ENCODE measurements at places on chromosomes 12 and 14. TPM values are rescaled to one million over a fixed set of nuclear protein-coding genes. Genes with fewer than 3 reads are reported as not detected.

GRCh38 chr12:123111498-123112165 is 39.3 kb downstream of the PITPNM2 start:
- peaks cover 8% of the 10 kb centered on the region for H3K36me3 ChIP-seq
- H3K27me3 ChIP-seq: no peaks in the 10 kb centered on the region
- H3K27ac ChIP-seq: no peak overlapping the region
- H3K4me3 ChIP-seq: no peak overlapping the region
- no peak for DNase-seq

GRCh38 chr12:92194561-92194960 is 48.9 kb upstream of the BTG1 start:
- no peak overlapping the region for H3K4me3 ChIP-seq
- H3K27me3 ChIP-seq: no peaks in the 10 kb centered on the region
- no peaks in the 10 kb centered on the region for H3K36me3 ChIP-seq
- H3K4me1 ChIP-seq: no peaks in the 10 kb centered on the region
- no peak for DNase-seq

DNA sequence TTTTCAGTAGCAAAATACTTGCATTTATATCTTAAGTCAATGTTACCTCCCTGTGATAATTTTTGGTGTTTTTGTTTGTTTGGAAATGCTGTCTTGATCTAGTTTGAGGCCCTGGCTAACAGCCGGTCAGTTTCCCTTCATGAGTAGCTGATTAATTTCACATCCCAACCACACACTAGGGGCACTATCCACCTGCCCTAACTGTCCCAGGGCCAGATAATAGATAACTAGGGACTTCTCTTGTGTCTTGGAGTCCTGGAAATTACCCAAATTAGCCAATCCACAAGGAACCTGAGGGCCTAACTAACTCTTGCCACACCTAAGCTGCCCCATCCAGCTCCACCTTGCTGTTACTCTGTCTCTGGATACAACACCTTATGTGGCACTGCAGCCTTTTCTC is 399.9 kb downstream of the FOXG1 start:
- no peak for DNase-seq
- no peaks in the 10 kb centered on the region for H3K36me3 ChIP-seq
- no peaks in the 10 kb centered on the region for H3K27me3 ChIP-seq

DNA sequence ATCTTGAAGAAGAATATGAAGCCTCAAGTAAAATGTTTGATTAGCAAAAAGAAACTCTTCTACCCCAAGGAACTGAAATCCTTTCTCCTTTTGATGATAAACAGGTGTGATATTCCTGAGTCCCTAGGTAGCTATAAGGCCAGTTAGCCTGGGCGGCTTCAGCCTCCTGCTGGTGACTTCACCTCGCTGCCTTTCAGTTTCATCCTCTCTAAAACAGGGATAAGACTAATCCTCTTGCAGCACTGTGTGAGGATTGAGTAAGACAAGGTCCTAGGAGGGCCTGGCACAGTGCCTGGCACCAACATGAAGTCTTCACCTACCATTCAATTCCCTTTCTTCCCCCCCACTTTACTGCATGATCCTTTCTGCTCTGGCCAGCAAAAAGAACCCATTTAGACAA is 42.1 kb downstream of the CIT start:
- H3K4me3 ChIP-seq: no peak overlapping the region
- no peaks in the 10 kb centered on the region for H3K4me1 ChIP-seq
- H3K27ac ChIP-seq: no peak overlapping the region
- no peak for DNase-seq
- no peaks in the 10 kb centered on the region for H3K36me3 ChIP-seq
- no peaks in the 10 kb centered on the region for H3K27me3 ChIP-seq

- no peak overlapping the region for H3K27ac ChIP-seq
- no peaks in the 10 kb centered on the region for H3K36me3 ChIP-seq
- no peaks in the 10 kb centered on the region for H3K4me1 ChIP-seq
- no peak overlapping the region for H3K4me3 ChIP-seq
These were observed 89.8 kb downstream of the CHST11 start for GRCh38 chr12:104546575-104546974.

GRCh38 chr12:82663893-82664292 is 22.8 kb upstream of the TMTC2 start:
- no peaks in the 10 kb centered on the region for H3K27me3 ChIP-seq
- no peak for DNase-seq
- no peak overlapping the region for H3K4me3 ChIP-seq

GRCh38 chr14:50320283-50320682 is 8.2 kb downstream of the DMAC2L start:
- H3K4me3 ChIP-seq: no peak overlapping the region
- H3K27me3 ChIP-seq: no peaks in the 10 kb centered on the region
- H3K4me1 ChIP-seq: peaks cover 14% of the 10 kb centered on the region
- DNase-seq: no peak

The TAS2R8 gene
- total RNA-seq: not detected
